ENCODE measurements at places on chromosomes 5 and 9. TPM values are rescaled to one million over a fixed set of nuclear protein-coding genes. Genes with fewer than 3 reads are reported as not detected.

DNA sequence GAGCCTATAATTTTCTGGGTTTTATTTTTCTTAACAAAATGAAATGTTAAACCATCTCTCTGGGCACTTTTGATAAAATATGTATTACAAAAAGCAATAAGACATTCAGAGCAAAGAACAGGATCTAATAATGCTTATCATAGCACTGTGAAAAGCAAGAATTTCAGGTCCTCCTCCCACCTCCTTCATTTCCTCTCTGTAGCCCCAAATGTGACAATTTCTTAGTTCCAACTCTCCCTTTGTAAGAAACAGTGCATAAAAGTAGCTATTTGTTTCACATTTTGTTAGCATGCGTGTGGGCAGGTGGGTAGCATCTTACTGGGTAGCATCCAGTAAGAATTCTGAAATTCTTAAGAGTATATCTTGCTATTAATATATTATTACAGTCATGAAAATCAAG, 130.9 kb upstream of the RASA1 start:
- no peak for DNase-seq

DNA sequence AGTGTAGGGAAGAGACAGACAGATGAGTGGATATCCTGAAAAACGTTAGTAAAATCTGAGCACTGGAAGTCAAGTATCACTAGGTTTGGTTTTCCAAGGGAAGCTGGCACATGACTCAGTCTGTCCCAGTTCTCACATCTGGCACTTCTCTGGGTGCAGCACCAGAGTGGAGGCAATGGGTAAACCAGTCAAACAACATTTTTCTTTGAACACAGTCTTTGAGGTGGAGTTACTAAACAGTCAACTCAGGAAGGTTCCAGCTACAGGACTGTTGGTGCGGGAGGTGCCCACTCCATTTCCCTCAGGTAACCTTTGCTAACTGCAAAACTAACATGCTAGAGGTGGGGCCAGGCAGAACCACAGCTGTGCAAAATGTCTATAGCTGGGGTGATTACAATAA, 301.4 kb upstream of the RFX3 start:
- no peak for DNase-seq

- no peak for DNase-seq
Measured at GRCh38 chr9:106487266-106487665, 375.7 kb upstream of the ZNF462 start.

DNA sequence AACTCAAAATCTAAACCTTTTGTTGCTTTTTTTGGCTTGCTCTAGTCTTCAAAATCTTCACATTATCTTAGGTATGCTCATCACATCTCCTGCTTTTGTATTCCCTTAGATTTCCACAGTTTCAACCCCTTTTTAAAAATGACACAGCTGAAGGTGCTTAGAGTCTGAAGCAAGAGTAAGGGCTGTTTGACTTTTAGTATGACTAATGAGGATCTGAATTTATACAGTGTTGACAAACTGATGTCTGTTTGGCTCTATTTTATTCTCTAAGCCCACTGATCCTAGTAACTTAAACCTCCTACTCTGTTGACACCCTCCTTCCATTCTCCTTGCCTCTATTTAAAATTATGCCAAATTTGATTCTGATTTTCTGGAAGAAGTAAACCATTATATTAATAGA, 200.1 kb downstream of the MCTP1 start:
- no peak for DNase-seq

GRCh38 chr5:174235221-174236011, 189.9 kb downstream of the NSG2 start:
- DNase-seq: no peak

- no peak for DNase-seq
Measured at GRCh38 chr5:15300141-15300540, 199.8 kb upstream of the FBXL7 start.

GRCh38 chr5:22844636-22845035, 8.5 kb downstream of the CDH12 start:
- DNase-seq: no peak

GRCh38 chr9:130770679-130771442, 64.2 kb upstream of the ABL1 start:
- no peak for DNase-seq

PRRT1B gene
- total RNA-seq: not detected

DBH gene
- not detected for total RNA-seq

C9orf153 gene
- total RNA-seq: 0.21 TPM
